ENCODE measurements at places on chromosomes 16 and 17. TPM values are rescaled to one million over a fixed set of nuclear protein-coding genes. Genes with fewer than 3 reads are reported as not detected.

COL1A1 gene
- total RNA-seq: 421 TPM

STX1B gene
- total RNA-seq: 0.58 TPM

DNAAF8 gene
- total RNA-seq: 2.5 TPM

TBC1D3G gene
- total RNA-seq: not detected

MPDU1 gene
- total RNA-seq: 76.4 TPM

GAS7 gene
- 26.7 TPM for total RNA-seq

SOST gene
- not detected for total RNA-seq

MLLT6 gene
- total RNA-seq: 175 TPM

CES3 gene
- 5.2 TPM for total RNA-seq

PDIA2 gene
- total RNA-seq: 1.3 TPM

LRRC37A gene
- 2.6 TPM for total RNA-seq

KRTAP2-3 gene
- total RNA-seq: not detected

CMTM3 gene
- 19.2 TPM for total RNA-seq

BAIAP3 gene
- total RNA-seq: 2.6 TPM

NOXO1 gene
- 2.7 TPM for total RNA-seq

KRTAP17-1 gene
- not detected for total RNA-seq

All from mucosa of gallbladder (tissue), 1 donor.